NCI-H2107 (cell line): ENCODE measurements at places on chromosomes 12 and 14.

- DNase-seq: no peak
Measured at GRCh38 chr12:132081423-132081822, 62.7 kb downstream of the DDX51 start.

DNA sequence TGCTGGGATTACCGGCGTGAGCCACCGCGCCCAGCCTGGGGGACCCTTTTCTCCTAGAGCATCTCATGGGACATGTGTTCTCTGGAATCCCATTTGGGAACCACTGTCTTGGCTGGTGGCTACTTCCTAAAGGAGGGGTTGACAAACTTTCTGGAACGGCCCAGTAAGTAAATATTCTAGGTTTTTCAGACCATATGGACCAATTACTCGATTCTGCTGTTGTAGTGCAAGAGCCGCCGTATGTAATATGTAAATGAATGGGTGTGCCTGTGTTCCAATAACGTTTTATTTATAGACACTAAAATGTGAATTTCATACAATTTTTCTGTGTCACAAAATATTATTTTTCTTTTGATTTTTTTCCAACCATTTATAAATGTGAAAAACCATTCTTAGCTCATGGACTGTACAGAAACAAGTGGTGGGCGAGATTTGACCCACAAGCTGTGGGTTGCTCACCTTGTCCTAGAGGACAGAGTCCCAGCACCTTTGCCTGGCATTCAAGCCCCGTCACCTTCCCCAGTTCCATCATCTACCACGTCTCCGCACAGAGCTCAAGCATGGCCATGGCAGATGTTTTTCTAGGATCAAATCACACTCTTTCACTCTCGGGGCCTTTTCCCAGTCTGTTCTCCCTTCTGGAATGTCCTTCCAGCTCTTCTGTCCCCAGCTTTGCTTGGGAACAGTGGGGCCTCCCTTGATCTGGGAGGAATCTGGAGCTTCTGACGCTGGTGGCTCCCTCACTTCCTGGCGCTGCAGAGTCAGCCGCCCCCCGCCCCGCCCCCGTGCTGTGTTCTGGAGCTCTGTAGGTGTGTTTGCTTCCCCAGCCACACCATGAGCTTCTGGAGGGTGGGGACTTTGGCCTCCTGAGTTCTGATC lies 17.9 kb upstream of the RCOR1 start:
- DNase-seq: no peak

DNA sequence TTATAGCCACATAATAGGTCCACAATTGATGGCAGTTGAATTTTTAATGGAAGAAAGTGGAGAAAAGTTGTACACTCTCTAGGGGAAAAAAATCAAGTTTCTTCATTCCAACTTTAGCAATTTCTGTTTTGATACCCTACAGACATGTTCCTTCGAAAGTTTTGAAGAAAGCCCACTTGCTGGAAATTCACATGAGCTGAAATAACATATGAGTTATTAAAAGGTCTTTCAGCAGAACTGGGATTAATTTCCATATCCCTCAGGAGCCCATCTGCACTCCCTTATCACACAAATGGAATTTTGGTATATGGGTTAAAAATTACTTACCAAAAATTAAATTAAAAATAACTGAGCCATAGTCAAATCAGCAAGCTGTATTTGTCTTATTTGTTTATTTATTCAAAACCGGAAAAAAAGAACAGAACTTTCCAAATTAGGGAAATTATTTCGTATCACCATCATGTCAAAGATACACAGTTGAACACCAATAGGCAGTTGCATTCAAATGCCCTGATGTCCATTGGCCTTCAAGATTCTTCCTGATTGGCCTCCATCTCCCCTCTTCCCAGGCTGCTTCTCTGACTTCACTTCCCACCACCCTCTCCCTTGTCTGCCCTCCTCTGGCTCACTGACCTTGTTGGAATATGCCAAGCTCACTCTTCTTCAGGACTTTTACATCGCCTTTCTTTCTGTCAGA lies 445.5 kb downstream of the EGLN3 start:
- no peak for DNase-seq

DNA sequence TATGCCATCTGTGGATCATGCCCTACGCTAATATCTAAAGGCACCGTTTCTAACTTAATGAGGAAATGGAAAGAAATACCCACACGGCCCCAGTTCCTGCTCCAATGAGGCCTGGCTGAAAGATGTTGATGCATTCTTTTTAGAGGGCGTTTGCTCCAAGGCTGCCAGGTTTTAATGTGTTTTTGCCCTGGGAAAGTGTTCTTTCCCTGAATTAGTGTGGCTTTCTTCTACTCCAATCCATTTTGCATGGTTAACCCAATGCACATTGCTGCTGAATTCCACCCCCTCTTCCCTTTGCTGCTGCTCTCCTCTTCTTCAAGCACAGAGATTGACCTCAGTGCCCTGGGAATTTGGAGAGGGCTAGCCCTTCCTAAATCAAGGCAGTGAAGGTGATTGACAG lies 1.1 kb downstream of the MYF5 start:
- DNase-seq: no peak

- no peak for DNase-seq
Measured at GRCh38 chr14:84458881-84459280, 1071.1 kb upstream of the FLRT2 start.

DNA sequence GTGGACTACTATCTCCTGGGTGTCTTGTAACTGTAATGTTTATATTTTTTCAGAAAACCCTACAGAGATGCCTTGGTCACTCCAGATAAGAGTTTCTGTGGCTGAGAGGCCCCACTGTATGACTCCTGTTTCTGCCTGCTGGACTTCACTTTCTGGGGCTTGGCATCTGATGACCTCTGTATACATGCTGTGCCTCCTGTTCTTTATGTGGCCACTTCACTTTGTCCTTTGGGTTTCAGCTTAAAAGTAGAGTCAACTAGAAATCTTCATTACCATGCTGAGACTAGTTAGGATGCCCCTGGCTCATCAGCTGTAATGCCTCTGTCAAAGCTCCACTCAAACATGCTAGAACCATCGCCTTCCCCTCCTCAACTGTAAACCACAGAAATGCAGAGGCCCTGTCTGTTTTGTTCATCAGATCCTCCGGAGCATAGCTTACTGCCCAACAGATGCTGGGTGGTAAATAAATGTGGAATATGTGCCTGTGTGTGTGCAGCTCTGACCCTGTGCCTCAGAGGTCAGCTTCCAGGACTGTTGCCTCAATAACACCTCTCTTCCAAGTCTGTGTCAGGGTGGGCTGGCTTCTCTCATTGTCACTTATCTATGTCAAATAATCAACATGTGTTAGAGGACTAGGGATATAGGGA lies 25.5 kb downstream of the ZNF664 start:
- no peak for DNase-seq

DNA sequence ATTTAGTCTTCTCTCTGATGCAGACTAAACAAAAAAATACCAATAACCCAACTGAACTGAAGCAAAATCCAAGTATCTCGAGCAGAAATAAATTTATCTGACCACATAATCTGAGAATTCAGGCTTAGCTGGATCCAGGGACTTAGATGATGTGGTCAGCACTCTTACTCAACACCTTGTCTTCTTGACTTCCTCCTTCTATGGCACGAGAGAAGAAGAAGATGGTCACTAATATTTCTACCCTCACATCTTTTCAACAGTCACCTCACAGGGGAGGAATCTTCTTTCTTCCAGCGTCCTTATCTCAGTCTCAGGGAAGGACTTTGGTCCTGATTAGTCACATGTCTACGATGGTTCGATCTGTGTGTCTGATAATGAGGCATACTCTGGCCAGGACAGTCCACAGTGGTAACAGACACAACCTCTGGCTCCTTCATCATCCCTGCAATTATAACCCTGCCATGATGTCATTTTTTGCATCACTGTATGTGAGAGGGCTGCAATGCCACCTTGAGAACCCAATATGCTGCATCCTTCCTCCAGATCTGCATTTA lies 15.8 kb downstream of the RGS6 start:
- DNase-seq: no peak

DNA sequence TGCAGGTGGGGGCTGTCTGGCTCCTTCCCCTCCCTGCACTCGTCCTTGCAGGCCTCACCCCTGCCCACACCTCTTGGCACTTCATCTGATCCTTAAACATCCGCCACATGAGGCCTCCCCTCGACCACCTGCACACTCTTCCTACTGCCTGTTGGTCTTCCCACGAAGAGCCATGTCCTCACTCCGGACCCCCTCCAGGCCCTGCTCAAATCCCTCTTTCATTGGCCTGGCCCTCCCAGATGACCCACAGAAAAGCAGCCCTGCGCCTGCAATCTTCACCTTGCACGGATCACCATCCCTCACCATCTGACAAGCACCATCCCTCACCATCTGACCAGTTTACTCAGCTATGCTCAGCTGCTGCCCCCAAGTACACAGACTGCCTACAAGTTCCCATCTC lies 193.6 kb downstream of the BCL11B start:
- DNase-seq: no peak

- no peak for DNase-seq
Measured at GRCh38 chr12:104172570-104172947, 34.5 kb upstream of the NFYB start.

DNA sequence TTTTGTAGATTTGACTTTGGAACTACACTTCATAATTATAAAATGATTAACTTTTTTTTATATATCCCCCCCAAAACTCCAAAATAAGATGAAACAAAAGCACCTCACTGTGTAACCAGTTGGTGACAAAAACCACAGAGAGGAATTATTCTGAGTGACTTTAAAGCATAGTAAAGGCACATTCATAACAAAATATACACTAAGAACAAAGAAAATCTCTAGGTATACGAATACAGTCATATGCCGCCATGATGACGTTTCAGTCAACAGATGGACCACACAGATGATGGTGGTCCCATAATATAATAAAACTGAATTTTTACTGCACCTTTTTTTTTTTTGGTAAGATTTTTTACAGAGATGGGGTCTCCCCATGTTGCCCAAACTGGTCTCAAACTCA lies 70.7 kb downstream of the MED13L start:
- no peak for DNase-seq

DNA sequence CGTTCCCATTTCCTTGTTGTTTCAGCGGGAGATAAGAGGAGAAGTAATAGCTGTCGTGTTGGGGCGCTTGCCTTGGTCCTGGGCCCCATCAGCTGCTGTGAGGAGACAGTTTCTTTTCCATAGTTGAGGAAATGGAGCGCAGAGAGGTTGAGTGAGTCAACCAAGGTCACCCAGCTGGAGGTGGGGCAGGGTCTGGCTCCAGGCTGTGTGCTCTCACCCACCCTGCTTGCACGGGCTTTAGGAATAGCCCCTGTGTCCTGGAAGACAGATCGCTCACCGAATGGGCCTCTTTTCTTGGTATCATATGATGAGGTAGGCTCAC lies 165.7 kb upstream of the RTL1 start:
- no peak for DNase-seq

DNA sequence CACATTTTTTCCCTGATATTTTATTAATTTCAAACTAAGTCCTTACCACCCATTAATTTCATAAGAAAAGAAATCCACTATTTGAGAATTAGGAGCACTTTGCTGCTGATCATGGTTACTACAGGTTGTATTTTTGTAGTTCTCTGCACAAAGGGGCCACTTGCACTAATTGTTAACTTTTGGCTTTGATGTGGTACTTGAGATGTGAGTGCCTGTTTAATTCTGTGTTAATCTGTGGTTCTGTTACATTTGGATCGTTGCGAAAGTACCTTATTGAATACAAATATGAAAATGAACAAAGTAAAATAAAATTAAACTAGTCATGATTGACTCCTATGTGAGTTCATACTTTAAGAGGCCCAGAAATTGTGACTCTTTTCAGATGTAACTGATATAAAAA lies 374.9 kb upstream of the RGS6 start:
- no peak for DNase-seq

GRCh38 chr14:81521356-81521755 lies 12.3 kb downstream of the SEL1L start:
- DNase-seq: no peak

- DNase-seq: no peak
Measured at GRCh38 chr14:99033951-99034350, 238.0 kb downstream of the BCL11B start.

- DNase-seq: no peak
Measured at GRCh38 chr14:76181546-76181945, 29.8 kb downstream of the GPATCH2L start.

- no peak for DNase-seq
Measured at GRCh38 chr14:68782091-68782981, 10.5 kb downstream of the ZFP36L1 start.

DNA sequence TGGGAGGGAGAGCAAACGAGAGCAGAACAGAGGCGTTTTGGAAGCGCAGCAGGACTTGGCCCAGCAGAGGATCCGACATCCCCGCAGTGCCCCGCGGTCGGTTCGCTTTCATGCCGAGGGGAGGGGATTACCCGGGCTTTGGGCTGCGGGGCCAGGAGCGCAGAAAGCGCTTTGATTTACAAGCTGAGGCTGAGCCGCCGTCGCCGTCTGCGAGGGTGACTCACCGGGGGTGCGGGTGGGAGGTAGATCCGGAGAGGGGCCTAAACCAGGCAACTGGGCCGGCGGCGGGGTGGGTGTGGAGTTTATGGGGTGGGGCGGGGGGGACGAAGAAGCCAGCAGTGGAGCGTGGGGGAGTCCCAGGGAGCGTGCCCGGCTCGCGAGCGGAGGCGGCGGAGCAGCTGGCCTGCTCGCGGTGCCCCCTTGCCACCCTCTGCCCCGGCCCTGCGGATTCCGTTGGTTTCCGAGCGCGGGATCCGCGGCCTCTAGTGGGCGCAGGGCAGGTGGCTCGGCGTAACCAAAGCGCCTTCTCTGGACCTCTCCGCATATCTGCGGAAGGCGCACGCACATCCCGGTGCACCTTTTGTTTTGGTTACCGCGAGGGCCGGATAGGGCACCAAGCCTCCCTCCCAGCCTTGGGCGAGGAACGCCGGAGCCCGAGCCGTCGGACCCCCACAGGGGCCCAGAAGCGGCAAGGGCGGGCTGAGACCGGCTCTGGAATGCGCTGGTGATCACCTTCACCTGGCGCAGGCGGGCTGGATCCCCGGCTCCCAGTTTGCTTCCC lies 2.6 kb downstream of the SIX4 start:
- peak; percentile 70 for DNase-seq
